Progenitor cell of endocrine pancreas (in vitro differentiated cells): ENCODE measurements at places on chromosomes 16 and 17.

GRCh38 chr17:4501295-4501949 is 2.7 kb downstream of the SPNS2 start:
- H3K4me1 ChIP-seq = peaks cover 13% of the 10 kb centered on the region
- H3K27me3 ChIP-seq = peaks cover 61% of the 10 kb centered on the region
- no peak overlapping the region for H3K4me3 ChIP-seq
- DNase-seq = no peak

DNA sequence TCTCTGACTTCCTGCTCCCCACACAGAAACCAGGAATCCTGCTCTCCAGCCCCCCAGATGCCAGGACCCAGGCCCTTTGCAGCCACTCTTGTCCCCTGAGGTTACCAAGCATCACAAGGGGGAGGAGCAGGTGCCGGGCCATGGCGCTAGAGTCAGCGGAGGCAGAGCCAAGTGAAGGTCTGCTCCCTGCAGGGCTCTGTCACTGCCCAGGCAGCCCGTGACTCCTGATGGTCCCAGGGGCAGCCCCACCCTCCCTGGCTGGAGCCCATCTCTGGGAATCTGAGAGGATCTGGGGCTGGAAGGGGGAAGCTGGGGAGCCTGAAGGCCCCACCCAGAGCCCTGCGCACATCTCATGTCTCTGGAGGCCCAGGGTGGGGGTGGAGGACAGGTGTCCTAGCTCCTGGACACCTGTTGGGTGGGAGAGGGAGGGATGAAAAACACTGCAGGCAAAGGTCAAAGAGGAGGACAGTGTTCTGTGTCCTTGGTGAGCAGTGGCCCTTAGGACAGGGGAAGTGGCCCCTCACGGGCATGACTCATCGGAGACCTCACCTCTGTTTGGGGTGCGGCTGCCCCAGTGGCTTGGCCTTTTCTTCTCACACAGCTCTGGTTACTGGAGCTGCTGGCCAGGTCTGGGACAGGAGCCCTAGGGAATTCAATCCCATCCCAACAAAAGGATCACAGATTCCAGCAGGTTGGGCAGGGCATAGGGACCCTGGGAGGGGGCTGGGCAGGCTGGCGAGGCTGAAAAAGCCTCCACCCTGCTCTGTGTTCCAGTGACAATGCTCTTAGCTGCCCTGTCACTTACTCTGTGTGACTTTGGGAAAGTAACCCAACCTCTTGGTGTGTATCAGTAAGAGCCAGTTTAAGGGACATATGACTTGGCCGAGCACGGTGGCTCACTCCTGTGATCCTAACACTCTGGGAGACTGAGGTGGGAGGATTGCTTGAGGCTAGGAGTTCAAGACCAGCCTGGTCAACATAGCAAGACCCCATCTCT is at the start of gene PRSS36:
PRSS36 (minus strand) TSS at position 173 of the 997 bp plus-strand sequence; CDS start at position 142, 31 bp downstream.
- no peak within 1 kb of the TSS for H3K4me3 ChIP-seq
- no peaks in the 10 kb centered on the region for H3K36me3 ChIP-seq
- no peak within 1 kb of the TSS for H3K27ac ChIP-seq
- H3K27me3 ChIP-seq = peaks cover 39% of the 10 kb centered on the region
- H3K4me1 ChIP-seq = no peaks in the 10 kb centered on the region
- no peak for DNase-seq

- peak; percentile 63 for DNase-seq
- peaks cover 6% of the 10 kb centered on the region for H3K4me1 ChIP-seq
- no peaks in the 10 kb centered on the region for H3K36me3 ChIP-seq
- H3K4me3 ChIP-seq = no peak overlapping the region
- peak overlapping the region; percentile 17 for H3K27ac ChIP-seq
Observed at GRCh38 chr17:50841949-50842354, 6.6 kb downstream of the WFIKKN2 start.

GRCh38 chr16:53686710-53687109 is 16.9 kb downstream of the RPGRIP1L start:
- H3K4me3 ChIP-seq = no peak overlapping the region
- no peak overlapping the region for H3K27ac ChIP-seq
- DNase-seq = no peak
- no peaks in the 10 kb centered on the region for H3K4me1 ChIP-seq
- H3K27me3 ChIP-seq = no peaks in the 10 kb centered on the region

DNA sequence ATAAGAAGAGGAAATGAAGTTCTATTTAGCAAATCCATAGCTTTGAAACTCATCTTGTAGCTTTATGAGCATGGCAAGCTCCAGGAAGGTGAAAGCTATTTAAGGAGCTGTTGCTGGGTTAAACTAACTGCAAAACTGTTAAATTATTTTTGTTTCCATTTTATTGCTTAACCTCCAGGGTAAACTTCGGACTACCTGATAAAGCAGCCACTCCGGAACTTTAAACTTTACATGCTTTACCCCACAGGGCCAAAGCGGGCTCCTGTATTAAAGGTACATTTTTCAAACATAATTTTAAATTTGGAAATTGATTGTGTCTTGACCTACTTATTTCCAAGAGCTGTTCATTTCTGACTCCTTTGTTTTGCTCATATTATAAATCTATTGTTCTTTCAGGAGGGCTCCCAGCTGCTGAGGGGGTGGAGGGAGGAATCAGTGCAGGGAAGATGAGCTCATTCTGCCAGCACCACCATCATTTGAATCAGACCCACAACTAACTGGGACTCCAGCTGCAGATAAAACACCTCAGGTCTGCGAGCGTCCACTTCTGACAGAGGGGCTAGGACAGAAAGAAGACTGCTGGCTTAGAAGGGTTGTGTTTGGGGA is 157.9 kb downstream of the IRX3 start:
- no peak overlapping the region for H3K27ac ChIP-seq
- H3K27me3 ChIP-seq = peaks cover 17% of the 10 kb centered on the region
- DNase-seq = no peak
- H3K4me3 ChIP-seq = no peak overlapping the region
- H3K4me1 ChIP-seq = no peaks in the 10 kb centered on the region

DNA sequence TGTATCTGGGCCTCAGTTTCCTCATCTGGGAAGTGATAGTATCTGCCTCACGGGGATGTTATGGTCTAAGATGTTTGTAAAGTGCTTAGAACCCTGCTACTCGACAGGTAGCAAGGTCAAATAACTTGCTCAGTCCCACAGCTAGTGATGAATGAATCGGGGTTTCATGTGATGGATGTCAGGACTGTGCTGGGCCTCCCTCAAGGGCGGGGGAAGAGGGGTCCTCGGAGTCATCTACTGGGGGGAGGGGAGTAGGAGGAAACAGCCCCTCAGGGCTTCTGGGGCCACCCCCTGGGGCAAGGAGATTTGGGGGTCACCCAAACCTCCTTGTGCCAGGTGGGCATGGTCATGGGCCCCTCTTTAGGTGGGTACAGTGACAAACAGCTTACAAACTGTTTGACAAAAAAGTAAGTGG is 732 bp downstream of the PNPO start:
- no peaks in the 10 kb centered on the region for H3K36me3 ChIP-seq
- H3K4me3 ChIP-seq = peak overlapping the region; percentile 75
- peaks cover 10% of the 10 kb centered on the region for H3K4me1 ChIP-seq
- peaks cover 12% of the 10 kb centered on the region for H3K27me3 ChIP-seq
- no peak for DNase-seq
- H3K27ac ChIP-seq = no peak overlapping the region

GRCh38 chr17:29002811-29003210 is 3.0 kb downstream of the SEZ6 start:
- H3K36me3 ChIP-seq = no peaks in the 10 kb centered on the region
- no peak for DNase-seq
- peaks cover 71% of the 10 kb centered on the region for H3K27me3 ChIP-seq
- peaks cover 9% of the 10 kb centered on the region for H3K4me1 ChIP-seq

DNA sequence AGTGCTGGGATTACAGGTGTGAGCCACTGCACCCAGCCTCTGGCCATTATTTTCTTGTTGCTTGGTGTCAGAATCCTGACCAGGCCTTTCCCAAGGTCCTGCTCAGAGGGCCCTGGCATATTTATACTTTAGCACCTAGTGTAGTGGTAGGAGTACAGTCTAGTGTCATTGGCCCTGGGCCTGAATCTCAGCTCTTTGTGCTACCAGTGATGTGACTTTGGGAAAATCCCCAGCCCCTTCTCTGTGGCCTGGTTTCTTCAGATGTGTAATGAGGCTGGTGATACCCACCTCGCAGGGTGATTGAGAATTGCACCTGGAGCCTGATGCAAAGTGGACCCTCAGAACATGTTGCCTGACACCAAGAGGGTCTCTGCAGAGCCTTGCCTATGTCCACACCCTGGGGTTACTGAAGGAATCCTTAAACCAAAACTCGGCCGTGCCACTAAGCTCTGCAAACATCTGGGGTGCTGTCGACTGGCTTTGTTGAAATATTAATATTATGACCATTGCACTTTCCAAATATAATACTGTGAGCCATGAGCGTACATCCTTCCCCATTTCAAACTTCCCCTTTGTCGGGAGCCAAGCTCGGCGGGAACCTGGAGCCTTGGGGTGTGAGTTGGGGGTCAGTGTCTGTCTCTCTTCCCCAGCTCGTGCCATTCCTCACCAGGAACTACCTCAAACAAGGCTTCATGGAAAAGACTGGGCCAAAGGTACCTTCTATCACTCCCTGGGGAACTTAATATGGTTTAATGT is 18.0 kb upstream of the RNF135 start:
- no peaks in the 10 kb centered on the region for H3K36me3 ChIP-seq
- H3K27me3 ChIP-seq = peaks cover 11% of the 10 kb centered on the region
- no peak overlapping the region for H3K27ac ChIP-seq
- peaks cover 2% of the 10 kb centered on the region for H3K4me1 ChIP-seq
- no peak overlapping the region for H3K4me3 ChIP-seq

DNA sequence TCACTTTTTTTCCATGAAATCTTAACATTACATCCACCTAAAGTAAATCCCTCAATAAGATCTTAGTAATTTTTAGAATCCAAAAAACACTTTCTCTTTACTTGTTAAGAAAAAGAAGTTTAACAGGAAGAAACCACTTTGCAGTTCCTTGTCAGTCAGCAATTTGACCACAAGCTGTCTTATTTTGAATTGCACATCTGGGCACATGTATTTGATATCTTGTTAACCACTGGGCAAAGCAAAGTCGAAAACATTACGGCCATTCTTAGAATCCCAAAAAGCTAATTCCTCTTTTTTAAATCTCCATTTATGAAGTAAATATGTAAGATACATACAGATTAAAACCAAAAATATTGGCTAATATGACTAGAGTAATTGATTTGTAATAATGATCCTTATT is 1.1 kb downstream of the ABCA10 start:
- H3K27ac ChIP-seq = no peak overlapping the region
- no peak overlapping the region for H3K4me3 ChIP-seq
- DNase-seq = no peak
- H3K36me3 ChIP-seq = no peaks in the 10 kb centered on the region
- H3K27me3 ChIP-seq = no peaks in the 10 kb centered on the region

- no peak overlapping the region for H3K27ac ChIP-seq
- no peaks in the 10 kb centered on the region for H3K4me1 ChIP-seq
- peaks cover 3% of the 10 kb centered on the region for H3K36me3 ChIP-seq
- DNase-seq = no peak
Observed at GRCh38 chr17:80095038-80095843, 6.1 kb upstream of the GAA start.

DNA sequence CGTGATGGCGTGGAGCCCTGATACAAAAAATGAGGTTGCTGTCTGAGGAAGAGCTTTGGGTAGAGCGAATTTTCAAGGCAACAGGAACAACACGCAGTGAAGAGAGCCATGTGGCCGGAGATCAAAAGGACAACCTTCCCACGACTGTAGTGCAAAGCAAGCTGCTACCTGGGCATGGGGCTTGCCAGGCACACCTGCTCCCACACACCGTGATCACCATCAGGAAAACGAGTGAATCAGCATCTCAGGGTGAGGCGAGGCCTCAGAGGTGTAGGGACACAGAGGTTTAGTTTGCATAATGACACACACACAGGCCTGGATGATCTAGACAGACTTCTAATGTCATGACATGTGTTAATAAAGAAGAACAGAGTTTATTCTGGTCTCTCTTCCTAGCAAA is 65.7 kb downstream of the PARN start:
- DNase-seq = no peak
- peaks cover 2% of the 10 kb centered on the region for H3K36me3 ChIP-seq
- H3K27ac ChIP-seq = peak overlapping the region; percentile 21
- no peaks in the 10 kb centered on the region for H3K27me3 ChIP-seq
- no peak overlapping the region for H3K4me3 ChIP-seq

DNA sequence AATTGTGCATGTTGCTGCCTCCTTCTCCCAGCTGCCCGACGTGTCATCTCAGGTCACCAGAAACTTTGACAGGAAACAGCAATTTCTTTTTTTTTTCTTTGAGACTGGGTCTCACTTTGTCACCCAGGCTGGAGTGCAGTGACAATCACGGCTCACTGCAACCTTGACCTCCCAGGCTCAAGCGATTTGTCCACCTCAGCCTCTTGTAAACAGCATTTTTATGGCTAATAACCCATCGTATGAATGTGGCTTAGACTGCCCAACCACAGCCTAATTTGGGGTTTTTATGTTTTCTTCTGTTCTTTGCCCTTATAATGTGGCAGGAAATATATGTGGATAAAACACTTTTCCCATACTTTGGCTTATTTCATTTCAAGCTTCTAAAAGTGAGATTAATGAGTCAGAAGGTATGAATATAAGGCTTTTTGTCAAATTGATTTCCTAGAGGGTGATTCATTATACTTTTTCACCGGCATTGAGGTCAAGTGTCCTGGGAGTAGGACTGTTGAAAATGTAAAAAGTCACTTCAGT is 31.0 kb upstream of the SLC5A10 start:
- DNase-seq = no peak
- peaks cover 15% of the 10 kb centered on the region for H3K36me3 ChIP-seq
- H3K27me3 ChIP-seq = no peaks in the 10 kb centered on the region
- no peak overlapping the region for H3K4me3 ChIP-seq
- no peak overlapping the region for H3K27ac ChIP-seq

DNA sequence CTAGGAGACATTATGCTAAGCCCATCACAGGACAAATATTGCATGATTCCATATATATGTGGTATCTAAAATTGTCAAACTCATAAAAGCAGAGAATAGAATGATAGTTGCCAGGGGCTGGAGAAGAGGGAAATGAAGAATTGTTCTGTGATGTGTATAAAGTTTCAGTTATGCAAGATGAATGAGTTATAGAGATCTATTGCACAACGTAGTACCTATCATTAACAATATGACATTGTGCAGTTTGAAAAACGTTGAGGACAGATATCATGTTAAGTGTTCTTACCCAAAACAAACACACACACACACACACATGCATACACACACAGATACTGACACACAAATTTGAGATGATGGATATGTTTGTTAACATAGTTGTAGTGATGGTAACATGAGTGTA is 871.6 kb upstream of the GOT2 start:
- no peak overlapping the region for H3K4me3 ChIP-seq
- no peak for DNase-seq
- no peaks in the 10 kb centered on the region for H3K27me3 ChIP-seq
- no peak overlapping the region for H3K27ac ChIP-seq
